Naive B cell (primary cell): ENCODE measurements at places on chromosomes 7 and 10. TPM values are rescaled to one million over a fixed set of nuclear protein-coding genes. Genes with fewer than 3 reads are reported as not detected.

- no peak for DNase-seq
Observed at GRCh38 chr10:71889388-71889987, 38.4 kb upstream of the PSAP start.

Gene PTN
- not detected for polyA plus RNA-seq

Gene TRIM24
- polyA plus RNA-seq = 10.3 TPM

DNA sequence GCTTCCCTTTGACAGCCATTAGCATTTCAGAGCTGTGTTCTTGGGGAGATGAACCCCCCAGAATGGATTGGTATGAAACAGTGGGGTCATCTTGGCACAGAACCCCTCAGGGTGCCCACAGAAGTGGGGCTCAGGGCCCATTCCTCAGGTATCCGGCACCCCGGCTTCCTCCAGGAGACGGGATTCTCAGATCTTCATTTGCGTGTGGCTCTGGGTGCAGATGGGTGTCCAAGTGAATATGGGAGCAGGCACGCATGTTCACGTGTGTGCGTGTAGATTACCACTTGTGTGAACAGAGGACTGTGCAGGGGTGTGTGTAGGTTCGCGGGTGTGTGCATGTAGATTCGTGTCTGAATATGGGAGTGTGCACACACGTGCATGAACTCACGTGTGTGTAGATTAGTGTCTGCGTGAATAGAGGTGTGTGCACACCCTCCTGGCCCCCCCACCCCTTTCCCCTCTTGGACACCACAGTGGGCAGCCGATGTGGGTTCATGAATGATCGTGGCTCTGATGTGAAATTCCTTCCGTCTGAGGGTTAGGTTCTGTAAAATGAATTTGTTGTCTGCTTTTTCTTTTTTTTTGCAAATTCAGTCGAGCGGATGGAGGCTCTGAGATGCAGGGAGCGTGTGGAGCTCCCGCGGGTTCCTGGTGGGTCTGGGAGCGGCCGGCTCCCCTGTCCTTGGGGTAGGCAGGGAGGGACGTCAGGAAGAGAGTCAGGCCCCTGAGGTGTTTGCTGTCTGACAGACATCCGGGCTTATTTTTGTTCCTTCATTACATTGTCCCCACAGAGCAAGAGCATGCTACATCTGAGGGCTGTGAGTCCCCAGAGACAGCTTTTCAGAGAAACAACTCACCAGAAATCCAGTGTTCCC lies 7.4 kb downstream of the ELFN1 start:
- DNase-seq = no peak

Gene CCDC7
- polyA plus RNA-seq = not detected

Gene PLEKHS1
- polyA plus RNA-seq = not detected

Gene SH2B2
- 78.4 TPM for polyA plus RNA-seq

DNA sequence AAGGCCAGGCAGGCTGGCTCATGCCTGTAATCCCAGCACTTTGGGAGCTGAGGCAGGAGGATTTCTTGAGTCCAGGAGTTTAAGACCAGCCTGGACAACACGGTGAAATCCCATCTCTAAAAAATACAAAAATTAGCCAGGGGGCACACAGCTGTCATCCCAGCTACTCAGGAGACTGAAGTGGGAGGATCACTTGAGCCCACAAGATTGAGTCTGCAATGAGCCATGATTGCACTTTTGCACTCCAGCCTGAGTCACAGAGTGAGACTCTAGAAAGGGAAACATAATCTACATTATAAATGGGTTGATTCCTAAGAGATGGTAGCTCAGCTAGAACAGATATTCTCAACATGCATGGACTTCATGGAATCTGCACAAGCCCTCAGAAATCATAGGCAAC lies 6.3 kb upstream of the LIPF start:
- DNase-seq = no peak

Gene ZNF425
- 0.90 TPM for polyA plus RNA-seq

GRCh38 chr10:35000936-35001335 lies 89.2 kb downstream of the CUL2 start:
- DNase-seq = no peak

DNA sequence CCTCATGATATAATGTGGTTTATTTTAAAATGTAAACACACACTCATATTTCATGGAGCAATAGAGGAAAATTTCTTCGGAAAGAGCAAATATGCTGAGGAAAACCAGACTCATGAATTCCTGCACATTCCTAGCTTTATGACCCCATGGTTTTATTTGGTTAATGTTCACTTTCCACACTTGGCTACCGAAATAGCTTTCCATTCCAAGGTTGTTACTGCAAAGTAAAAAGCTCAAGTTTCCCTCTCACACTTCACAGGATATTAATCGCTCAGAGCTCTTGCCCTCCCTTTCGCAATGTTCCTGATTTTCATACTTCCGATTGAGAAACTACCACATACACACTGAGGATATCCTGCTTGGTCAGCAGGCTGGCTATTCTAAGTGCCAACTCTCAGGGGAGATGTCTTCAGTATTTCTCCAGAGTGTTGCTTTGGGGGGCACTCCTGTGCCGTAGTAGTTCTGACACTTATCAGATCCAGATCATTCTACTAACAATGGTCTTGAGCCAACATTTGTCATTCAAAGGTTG lies 77.5 kb upstream of the STEAP1B start:
- DNase-seq = no peak

Gene SPDYE11
- polyA plus RNA-seq = not detected

Gene NPY
- polyA plus RNA-seq = not detected

DNA sequence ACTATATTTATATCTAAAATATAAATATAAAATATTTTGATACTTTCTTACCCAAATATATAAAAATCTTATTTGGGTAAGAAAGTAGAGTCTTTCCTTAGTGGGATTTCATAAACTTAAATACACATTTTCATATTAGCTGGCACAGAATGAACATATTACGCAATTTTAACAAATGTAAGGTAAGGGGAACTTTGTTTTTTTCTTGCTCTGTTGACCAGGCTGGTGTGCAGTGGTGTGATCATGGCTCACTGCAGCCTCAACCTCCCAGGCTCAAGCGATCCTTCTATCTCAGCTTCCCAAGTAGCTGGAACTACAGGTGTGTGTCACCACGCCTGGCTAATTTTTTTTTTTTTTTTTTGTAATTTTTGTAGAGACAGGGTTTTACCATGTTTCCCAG lies 18.3 kb downstream of the CYP26A1 start:
- no peak for DNase-seq

GRCh38 chr10:132699411-132700155 lies 86.4 kb downstream of the NKX6-2 start:
- no peak for DNase-seq

Gene PDGFA
- not detected for polyA plus RNA-seq

- DNase-seq = no peak
Observed at GRCh38 chr10:49270565-49270964, 28.4 kb upstream of the C10orf71 start.

Gene SH3PXD2A
- 0.89 TPM for polyA plus RNA-seq

DNA sequence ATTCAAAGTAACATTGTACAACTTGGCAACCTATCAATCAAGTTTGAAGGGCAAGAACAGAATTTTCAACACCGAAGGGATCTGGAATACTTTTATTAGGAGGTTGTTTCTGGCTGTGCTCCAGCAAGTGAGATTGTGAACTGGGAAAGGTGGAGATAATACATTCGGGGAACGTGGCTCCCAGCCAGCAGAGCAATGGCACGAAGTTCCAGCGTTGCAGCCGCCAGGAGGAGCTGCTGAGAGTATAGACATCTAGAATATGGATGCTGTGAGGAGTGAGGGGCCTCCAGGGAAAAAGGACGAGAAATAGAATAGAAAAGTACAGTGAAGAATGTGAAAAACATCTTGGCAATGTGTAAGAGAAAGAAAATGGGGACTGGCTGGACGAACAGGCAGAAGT lies 69.5 kb downstream of the TCERG1L start:
- DNase-seq = no peak
